ENCODE measurements at places on chromosomes 1 and 21.

GRCh38 chr1:108046026-108046425 lies 81.0 kb upstream of the VAV3 start:
- DNase-seq: no peak

- no peak for DNase-seq
These were observed 137.1 kb upstream of the SYT6 start for GRCh38 chr1:114290776-114291175.

GRCh38 chr1:184258525-184258924 lies 128.3 kb upstream of the C1orf21 start:
- no peak for DNase-seq

DNA sequence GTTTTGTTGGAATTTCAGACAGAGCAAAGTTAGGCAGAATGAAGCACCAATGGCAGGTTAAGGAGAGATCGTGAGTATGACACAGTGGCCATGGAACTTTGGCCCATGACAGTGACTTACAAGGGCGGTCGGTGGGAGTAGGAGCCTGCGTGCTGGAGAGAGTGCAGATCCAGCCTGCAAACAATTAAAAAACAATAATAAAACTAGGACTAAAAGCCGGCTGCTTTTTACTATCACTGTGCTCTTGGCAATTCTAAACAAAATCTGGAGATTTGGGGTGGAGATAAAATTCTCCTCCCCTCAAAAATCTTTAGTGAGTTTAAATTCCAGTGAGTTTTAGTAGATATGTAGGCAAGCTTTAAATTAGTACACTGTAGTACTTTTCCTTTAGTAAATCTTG lies 96.9 kb downstream of the DHRS3 start:
- no peak for DNase-seq

DNA sequence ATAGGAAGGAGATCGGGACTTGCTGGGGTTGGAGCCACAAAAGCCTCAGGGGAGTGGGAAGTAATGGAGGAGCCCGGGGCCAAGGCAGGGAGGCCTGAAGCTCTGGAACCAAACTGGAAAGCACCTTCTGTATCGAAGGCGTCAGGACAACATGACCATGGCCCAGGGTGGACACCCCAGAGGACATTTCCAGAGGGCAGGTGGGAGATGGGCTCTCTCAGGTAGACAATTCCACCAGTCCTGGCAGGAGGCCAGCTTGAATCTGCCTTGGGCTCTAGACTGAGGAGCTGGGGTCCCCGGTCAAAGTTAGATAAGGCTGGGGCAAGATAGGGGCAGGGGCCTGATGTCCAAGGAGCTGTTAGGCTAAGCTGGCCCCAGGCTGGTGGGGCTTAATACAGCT lies 104.9 kb upstream of the EDN2 start:
- no peak for DNase-seq

GRCh38 chr1:156838972-156839371 lies 19.9 kb downstream of the INSRR start:
- DNase-seq: no peak

- peak; percentile 53 for DNase-seq
These were observed 39.3 kb upstream of the EYA3 start for GRCh38 chr1:28127617-28128257.

GRCh38 chr1:25256578-25256965 lies 9.3 kb upstream of the RSRP1 start:
- no peak for DNase-seq

- DNase-seq: no peak
These were observed 121.0 kb downstream of the LRRC40 start for GRCh38 chr1:70084314-70084915.

DNA sequence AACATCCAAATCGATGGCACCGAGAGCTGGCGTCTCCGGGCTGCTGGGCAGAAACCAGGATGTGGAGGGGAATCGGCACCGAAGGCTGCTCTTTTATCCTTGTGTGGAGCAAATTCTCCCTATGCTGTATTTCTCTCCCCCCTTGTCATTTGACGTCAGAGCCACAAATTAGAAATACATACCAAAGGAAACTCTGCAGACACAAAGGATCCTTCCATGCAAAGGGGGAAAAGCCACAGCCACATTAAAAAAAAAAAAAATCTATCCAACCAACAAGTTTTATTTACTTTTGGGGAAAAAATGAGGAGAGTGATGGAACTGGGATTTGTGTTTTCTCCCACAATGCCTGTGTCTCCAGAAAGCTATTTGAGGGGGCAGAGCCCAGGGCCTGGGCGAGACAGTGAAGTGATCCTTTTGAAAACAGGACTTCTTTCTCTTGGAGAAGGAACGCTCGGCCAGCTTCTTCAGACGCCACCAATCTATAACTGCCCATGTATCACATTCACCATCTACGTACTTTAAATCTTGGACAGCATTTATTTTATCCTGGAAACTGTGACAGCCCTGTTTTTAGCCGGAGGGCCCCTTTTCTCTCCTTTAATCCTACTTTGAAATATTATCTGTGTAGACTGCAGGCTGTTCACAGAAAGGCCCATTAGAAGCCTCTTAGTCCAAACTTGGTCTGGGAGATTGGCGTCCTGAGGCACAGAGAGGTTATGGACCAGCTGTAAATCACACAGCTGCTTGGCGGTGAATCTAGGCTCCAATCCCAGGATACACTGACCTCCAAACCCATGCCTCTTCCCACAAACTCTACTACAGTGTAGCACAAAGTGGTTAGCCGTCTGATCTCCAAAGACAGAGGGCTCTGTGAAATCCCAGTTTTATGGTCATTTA lies 4.5 kb downstream of the KANK4 start:
- DNase-seq: no peak

DNA sequence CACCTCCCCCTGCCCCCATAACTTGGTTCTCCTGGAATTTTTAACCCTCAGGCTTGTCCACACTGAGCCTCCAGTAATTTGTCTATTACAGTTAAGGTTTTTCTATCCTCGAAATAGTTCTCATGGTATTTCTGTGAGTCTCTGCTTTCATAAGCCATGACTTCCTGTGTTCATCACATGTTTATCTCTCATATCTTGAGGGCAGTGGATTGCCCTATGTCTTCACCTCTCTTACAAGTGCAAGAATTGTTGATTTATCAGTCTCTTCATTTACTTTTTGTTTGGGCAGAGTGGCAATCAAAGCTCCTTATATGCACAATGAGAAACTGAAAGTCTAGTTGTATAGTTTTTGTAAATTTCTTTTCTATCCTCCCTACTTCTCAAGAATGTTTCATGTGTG lies 328.4 kb downstream of the PLA2G4A start:
- no peak for DNase-seq

- no peak for DNase-seq
These were observed 90.6 kb downstream of the ST3GAL3 start for GRCh38 chr1:43797891-43798290.

DNA sequence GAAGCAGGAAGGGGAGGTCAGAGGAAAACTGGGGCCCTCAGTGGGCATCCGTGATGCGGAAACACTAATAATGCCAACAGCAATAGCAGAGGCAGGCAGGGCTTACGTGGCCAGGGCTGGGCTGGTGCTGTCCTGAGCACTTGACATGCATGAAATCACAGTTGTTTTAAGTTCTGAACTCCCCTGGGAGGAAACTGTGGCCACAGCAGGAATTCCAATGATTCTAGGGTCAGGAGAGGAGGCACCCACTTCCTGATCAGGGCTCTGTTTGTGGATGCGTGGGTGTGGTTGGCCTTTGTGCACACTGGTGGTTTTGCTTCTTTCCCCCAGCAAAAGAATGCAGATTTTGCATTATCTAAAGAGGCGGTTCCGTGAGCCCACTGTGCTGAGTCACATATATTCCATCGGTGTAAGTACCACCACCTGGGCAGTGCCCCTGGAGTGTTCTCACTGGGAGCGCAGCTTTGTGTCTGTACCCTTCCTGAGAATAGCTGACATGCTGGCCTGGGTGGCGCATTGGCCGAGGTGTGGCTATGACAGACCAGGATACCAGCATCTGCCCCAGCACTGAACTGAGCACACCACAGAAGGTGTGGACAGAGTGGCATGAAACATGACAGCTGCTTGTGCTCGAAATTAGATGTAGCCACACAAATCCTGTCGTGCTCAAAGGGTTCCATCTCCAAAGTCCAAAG lies 71.0 kb downstream of the PDE9A start:
- DNase-seq: no peak

GRCh38 chr1:28190996-28191645 lies 14.6 kb upstream of the PTAFR start:
- no peak for DNase-seq
